ENCODE measurements at places on chromosomes 11 and 22.

DNA sequence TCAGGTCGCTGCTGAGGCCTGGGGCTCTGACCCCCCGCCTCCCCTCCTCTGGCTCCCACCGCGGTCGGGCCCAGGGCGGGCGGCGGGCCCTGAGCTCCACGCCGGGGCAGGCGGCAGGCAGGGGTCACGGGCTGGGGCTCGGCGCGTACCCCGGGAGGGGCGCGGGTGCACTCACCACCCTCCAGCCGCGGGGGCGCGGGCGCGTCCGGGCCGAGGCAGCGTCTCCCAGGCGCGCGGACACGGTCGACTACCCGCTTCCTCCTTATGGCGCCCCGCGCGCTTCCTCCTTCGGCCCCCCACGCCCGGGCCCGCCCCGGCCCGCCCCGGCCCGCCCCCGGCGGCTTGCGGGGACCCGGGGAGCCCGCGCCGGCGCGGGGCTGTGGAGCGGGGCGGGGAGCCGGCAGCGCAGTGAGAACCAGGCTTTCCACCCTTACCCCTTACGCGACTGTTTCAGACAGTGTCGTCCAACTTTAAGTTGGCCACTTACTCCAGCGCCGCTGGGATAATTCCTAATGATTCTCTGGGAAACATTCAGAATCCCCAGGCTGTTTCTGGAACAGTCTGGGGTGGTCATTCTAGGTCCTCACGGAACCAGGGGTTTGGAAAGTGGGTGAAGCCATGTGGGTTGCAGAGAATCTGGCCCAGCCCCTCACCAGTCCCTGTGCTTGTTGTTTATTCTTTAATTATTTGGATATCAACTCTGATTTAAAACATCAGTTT, at the start of gene BID:
Gene BID, minus strand, starts transcription at position 264 of the 720 bp plus-strand sequence. CDS start 24,353 bp downstream, outside the sequence.
- no peak for DNase-seq

GRCh38 chr11:61160487-61161189, 588 bp downstream of the VPS37C start:
- no peak for DNase-seq

GRCh38 chr11:61996933-61997332, 29.5 kb upstream of the FTH1 start:
- DNase-seq, result no peak

DNA sequence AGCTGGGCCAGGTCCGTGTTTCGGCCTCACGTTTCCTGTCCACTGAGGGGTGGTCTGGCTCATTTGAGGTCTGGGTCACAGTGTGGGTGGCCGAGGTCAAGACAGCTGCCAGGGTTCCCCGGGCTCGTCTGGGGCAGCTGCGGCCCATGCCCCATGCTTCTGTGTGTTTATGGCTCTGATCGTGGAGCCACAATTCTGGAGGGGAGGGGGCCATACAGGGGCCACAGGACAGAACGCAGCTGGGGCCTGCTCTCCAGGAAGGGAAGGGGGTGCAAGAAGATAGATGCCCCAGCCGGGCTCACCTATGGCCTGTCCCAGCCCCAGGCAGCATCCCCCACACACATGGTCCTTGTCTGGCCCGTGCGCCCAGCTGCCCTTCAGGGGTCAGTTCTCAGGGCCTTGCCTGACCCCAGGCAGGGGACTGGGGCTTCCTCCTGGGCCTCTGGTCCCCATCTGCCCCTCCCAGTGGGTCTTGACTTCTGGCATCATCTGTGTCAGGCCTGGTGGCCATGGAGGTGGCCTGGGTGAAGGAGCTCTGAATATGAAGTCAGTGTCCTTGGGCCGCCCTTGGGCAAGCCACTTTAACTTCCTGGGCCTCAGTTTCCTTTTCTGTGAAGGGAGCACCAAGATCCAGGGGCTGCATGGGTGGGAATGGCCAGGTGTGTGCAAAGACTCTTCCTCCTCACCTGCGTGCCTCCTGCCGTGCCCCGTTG, 8.4 kb downstream of the TSPAN32 start:
- no peak for DNase-seq

- DNase-seq, result no peak
Measured at GRCh38 chr11:121483805-121484480, 31.2 kb upstream of the SORL1-AS1 start.

- DNase-seq, result no peak
Measured at GRCh38 chr11:45924927-45925326, 2.5 kb downstream of the LARGE2 start.

GRCh38 chr11:61587541-61587941, 6.7 kb upstream of the SYT7 start:
- DNase-seq, result no peak
